ENCODE measurements at places on chromosomes 6 and 20.

GRCh38 chr6:5390177-5390576, 128.9 kb downstream of the FARS2 start:
- DNase-seq = no peak

DNA sequence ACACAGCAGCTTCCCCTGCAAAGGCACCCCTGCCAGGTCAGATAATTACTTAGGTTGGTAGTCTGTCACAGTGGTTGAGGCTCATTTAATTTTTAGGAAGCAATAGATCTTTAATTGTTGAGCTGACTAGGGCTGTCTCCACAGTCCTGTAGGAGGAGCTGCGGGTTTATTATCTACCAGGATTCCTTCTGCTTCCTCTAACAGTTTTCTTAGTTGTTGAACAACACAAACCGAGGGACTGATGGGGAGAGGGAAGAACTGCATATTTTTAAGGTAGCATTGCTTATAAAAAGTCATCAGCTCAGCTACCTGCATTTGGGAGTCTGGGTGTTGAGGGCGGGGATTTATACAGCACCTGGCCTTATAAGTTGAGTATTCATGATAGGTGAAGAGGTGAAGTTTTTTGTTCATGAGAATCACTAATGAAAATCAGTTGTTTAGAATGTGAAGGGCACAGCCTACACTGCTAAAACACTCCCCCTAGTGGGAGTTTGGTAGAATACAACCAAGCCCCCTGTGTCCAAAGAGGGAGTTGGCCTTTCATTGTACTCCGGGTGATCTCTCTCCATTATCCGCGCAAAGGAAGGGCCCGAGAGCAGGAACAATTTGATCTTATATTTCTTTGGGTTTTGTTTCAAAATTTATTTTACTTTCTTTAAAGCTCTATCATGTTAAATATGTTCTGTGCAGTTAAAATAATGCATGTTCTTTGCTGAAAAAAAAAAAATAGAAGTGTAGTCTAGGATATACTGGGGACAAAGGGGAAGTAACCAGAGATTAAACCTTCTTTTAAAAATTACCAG, 69.6 kb downstream of the SSR1 start:
- no peak for DNase-seq

DNA sequence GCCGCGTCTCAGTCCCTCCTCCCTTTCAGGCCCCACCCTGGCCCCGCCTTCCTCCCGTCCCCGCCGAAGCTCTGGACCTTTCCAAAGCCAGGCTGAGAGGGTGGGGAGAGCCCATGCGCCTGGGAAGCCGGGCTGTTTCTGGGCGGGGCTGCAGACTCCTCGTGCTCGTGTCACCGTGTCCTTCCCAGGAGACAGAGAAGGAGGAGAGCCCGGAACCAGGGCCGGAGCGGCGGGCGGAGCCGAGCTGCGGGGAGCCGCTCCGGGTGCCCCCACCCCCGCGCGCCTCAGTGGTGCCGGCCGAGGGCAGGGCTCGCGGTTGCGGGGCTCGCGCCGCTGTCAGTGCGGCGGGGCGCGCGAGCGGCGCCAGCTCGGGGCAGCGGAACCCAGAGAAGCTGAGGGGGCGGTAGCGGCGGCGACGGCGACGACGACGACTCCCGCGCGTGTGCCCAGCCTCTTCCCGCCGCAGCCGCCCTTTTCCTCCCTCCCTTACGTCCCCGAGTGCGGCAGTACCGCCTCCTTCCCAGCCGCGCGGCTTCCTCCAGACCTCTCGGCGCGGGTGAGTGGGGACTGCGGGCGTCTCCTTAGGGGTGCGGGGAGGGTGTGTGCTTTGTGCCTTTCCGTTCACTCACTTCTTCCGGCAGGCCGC, at the start of gene RALY:
TSS of gene RALY (plus strand) at position 336 of the 646 bp plus-strand sequence. CDS start 78,164 bp downstream, outside the sequence.
- DNase-seq = peak; percentile 91

- no peak for DNase-seq
Measured at GRCh38 chr6:112203577-112204349, 50.6 kb downstream of the LAMA4 start.

DNA sequence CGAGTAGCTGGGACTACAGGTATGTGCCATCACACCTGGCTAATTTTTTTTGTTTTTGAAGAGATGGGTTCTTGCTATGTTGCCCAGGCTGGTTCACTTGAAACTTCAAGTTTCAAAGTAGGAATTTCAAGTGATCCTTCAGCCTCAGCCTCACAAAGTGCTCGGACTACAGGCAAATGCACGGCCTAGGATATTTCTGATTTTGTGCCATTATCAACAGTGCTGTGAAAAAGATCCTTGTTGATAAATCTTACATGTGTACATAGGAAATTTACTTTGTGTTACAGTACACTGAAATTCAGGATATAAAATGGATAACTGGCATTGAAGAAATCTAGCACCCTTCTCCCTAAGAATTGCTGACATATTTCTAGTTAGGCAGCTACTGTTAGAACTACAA, 184.6 kb upstream of the PRDM1 start:
- DNase-seq = no peak

DNA sequence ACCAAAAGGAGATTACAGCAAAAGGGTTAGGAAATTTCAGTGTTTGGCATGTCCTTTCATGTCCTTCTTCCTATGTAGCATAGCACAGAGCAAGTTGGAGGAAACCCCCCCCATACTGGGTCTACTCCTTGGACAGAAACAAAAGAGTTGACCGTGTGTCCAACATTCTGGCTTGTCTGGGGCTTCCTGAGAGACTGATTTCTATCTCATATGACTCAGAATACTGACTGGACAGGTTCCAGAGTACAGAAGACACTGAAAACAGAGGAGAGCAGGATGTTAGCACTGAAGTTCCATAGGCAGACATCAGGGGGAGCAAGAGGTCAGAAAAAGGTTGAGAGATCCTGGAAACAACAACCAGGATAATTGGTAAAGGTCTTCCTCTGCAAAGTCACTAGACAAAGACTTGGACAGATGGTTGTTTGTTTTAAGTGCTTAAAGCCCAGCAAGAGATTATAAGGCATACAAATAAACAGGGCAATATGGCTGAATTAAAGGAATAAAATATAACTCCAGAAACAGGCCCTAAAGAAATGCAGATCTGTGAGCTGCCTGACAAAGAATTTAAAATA, 48.4 kb downstream of the USP49 start:
- no peak for DNase-seq

DNA sequence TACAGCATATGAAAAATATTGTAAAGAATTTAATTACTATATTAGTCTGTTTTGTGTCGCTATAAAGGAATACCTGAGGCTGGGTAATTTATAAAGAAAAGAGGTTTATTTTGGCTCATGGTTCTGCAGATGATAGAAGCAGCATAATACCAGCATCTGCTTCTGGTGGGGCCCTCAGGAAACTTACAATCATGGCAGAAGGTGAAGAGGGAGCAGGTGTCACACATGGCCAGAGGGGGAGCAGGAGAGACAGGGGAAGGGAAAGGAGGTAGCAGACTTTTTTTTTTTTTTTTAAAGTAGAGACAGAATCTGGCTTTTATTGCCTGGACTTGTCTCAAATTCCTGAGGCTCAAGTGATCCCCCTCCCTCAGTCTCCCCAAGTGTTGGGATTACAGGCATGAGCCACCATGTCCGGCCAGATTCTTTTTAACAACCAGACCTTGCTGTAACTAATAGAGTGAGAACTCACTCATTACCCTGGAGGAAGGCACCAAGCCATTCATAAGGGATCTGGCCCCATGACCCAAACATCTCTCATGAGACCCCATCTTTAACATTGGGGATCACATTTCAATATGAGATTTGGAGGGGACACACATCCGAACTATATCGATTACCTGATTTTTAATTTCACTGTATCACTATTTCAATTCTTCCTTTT, 64.6 kb downstream of the MAN1A1 start:
- DNase-seq = no peak

- DNase-seq = no peak
Measured at GRCh38 chr6:162671580-162672165, 55.9 kb downstream of the PRKN start.

- no peak for DNase-seq
Measured at GRCh38 chr6:117989086-117989485, 82.0 kb downstream of the SLC35F1 start.

GRCh38 chr20:35621560-35621946, 5.9 kb downstream of the SPAG4 start:
- no peak for DNase-seq

DNA sequence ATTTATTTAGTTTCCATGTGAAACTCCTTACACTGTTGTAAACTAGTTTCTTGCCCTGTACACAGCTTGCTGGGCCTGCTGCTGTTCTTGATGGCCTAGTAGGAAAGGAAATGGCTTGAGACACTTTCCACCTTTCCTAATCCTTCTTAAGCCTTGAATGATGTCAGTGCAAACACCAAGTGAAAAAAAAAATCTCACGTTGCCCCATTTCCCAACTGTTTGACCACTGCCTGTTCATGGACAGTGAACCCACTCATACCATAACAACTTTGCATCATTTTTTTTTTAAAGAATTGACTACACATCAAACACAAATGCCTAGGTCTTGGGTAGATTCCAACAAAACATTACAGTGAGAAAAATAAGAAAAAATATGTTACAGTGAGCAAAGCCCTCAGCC, 653.6 kb upstream of the FLRT3 start:
- no peak for DNase-seq

DNA sequence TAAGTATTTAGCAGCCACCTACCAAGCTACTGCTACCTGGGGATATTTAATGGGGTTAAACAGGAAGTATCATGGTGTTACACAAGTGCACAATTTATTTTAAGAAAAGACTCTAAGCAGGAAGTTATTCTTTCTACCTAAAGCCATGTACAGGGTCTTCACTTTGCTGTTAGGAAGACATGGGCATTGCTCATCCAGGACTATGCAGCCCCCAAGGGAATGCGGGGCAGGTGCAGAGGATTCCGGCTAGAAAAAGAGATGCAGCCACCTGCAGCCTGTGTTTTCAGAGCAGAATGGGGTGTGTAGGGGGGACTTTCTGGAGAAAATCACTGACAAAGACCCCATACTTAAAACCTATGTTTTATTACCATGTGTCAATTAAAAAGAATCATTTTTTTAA, 399.1 kb upstream of the NOX3 start:
- DNase-seq = no peak

DNA sequence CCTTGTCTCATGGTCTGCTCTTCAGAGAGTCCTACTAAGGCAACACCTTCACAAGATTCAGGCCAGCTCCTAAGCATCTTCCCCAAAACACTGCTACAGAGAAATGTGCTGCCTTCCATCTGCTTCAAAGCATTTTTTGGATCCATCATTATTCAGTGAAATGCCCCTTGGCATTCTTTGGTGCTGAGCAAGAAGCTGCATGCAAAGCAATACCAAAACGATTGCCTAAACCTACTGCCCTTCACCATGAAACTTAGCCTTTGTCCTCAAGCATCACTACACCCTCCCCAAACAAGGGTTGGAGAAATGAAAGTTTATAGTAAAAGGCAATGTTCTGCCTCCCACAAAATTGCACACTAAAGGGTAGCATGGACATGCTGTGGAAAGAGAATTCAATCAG, 93.5 kb downstream of the SNAP25 start:
- DNase-seq = no peak

DNA sequence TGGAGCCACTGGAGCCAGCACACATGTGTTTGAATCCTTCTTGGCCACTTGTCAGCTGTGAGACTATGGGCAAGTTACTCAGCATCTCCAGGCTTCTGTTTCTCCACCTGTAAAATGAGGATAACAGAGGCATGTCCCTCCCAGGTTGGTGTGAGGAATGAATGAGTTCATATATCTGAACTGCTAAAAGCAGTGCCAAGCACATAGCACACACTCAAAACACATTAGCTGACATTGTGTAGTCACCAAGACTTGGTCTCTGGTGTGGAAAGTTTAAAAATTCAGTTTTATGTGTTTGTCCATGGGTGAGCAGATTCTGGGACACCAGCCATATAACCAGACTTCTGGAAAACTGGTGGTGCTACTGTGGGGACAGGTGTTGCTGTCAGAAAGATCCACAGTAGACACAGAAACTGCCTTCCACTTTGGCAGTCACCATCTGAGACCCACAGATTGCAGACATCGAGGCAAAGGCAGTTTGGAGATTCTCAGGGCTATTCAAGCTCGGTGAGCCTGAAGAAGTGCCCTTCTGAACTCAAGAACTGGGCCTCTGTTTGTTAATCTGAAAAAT, 115.8 kb downstream of the MRPL14 start:
- no peak for DNase-seq

DNA sequence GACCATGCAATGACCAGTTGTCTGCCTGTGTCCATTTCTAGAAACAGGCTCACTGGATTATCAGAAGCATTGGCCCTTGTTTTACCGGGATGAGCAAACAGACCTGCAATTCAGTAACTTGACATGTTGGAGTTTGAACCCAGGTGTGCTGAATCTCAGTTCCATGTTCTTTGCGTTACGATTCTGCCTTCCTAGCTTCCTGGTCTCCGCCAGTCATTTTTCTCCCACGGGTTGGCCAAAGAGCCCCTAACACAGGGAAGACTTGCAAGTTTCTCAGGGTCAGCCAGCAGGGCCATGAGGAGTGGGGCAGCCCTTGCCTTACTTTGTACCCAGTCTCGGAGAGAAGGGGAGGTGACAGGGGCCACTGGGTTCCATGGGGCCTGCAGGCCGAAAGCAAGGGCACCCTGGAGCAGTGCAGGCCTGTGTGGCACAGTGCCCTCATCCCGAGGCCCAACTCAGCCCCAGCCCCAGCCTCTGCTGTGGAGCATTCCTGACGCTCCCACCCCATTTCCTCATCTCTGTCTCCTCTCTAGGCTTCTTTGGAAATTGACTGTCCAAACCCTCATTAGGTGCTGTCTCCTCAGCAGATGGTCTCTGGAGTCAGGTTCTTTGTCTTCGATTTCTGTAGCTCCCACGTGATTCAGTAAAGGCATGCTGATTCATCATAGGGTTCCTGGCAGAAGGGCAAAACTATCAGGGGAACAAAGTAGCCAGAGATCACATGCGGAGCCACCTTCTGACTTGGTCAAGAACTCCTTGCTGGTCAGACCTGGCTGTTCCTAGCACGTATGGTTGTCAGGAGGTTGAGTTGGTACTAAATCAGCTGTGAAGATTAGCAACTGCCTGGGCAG, 23.6 kb downstream of the CDS2 start:
- DNase-seq = no peak

DNA sequence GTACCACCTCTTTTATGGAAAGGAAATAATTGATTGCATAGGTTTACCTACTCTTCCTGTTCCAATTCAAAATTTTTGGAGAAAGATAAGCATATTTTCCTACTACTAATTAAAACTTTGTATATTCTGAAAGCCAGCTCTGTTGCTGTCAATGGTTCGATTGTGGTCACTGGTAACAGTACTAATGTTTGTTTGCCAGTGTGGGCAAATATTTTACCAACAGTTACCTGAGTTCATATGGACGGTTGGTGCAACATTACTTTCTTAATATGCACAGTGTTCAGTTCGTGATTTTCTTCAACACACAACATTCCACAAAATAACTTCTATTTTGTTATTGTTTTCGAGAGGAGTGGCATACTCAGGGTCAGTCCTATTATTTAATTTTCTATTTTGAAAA, 17.1 kb upstream of the CTAGE9 start:
- DNase-seq = no peak

- DNase-seq = no peak
Measured at GRCh38 chr6:31473780-31474761, 23.9 kb upstream of the MICB start.

DNA sequence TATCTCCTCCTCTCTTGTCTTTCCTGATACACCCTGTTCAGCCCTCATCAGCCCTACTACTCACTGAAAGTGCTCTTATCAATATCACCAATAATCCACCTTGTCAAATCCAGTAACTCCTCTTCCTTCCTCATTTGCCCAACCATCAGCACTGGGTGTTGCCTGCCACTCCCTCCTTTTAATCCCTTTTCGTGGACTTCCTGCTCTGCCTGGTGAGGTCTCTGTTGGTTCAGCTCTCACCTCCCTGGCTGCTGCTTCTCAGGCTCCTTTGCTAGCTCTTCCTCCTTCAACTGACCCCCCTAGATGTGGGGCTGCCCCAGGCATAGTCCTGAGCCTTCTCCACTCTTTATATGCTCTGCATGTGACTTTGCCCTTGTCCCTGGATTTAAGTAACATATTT, 92.5 kb downstream of the PREP start:
- DNase-seq = no peak

Measured in cortex of kidney (tissue), 1 donor.